ENCODE measurements at places on chromosomes 2 and 18. TPM values are rescaled to one million over a fixed set of nuclear protein-coding genes. Genes with fewer than 3 reads are reported as not detected.

The SLC16A14 gene
- 1.8 TPM for total RNA-seq

The CACNB4 gene
- 10.8 TPM for total RNA-seq

The ACVR1C gene
- total RNA-seq = 1.2 TPM

The LIMS4 gene
- total RNA-seq = 3.1 TPM

The MAP3K19 gene
- total RNA-seq = not detected

The ASPRV1 gene
- total RNA-seq = 0.46 TPM

The RESP18 gene
- not detected for total RNA-seq

The TNP1 gene
- total RNA-seq = not detected

The GPR45 gene
- not detected for total RNA-seq

The C2orf80 gene
- total RNA-seq = not detected

Data from smooth muscle cell of the pulmonary artery (primary cell).